HCT116 (cell line): ENCODE measurements at places on chromosomes 1 and 21.

- DNase-seq, result no peak
Measured at GRCh38 chr1:233315718-233316301, 11.7 kb upstream of the MAP3K21 start.

DNA sequence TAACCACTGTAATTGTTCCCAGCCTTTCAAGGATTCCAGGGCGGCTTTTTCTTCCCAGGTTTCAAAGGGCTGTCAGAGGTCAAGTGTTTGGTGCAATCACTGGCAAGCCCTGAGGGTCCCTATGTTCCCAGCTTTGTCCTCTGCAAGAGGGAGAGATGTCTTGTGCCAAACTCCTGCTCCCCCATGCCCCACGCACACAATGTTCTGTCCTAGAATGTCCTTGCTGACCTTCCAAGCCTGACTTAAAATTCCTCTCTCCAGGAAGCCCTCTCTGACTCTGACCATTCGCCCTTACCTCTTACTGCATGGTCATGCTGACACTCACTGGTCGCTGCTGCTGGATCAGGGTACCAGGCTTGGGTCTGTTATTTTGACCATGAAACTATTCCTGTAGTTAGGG is 152.5 kb upstream of the KCND3 start:
- no peak for DNase-seq

- no peak for DNase-seq
Measured at GRCh38 chr1:53645690-53646078, 93.3 kb downstream of the GLIS1 start.

DNA sequence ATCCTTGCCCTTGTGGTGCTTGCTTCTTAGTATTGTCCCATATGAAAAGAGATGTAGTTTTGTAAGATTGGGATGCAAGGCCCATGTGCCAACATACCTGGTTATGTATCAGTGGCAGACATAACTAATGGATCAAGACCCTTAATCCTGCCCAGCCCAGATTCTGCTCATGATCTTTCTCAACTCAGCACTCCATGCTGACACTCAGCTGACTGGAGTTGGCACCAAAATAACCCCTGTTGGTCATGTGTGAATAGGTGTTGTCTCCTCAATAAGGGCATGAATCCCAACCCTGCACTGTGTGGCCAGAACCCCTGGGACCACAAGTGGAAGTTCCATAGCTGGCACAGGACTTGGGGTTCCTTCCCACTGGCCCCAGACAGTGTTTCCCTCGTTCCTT is 13.9 kb upstream of the CNR2 start:
- no peak for DNase-seq

GRCh38 chr1:10378081-10378841 is 20.6 kb upstream of the PGD start:
- no peak for DNase-seq

- DNase-seq, result no peak
Measured at GRCh38 chr1:200542162-200542561, 78.4 kb downstream of the KIF14 start.

DNA sequence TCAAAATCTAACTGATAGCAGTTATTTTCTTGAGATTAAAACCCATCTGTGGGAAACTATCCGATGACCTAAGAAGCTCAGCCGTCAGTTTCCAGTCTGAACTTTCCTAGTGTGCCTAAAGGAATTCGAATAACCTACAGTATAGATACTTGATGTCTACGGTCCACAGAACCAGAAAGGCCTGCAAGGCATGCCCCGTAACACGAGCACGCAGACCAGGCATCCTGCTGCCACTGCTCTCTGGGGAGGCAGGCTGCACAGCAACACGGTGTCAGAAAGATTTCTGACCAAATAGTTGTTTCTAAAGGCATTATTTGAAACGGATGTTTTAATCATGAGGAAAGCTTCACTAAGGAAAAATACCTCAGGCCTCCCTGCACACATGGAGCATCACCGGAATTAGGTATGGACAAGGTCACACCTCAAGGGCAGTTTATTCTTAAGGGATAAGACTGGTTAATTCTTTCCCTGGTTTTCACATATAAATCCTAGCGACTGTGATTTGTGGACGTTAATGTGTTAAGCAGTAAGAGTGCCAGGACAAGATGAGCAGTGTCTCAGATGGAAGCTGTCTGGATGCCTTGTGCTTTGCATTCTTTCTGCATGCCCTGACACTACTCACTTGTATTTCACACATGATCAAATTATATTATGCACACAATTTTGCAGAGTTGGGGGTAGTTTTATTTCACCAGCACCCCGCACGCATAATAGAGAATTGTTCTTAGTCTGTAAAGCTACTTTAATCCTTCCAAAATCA is 49.0 kb upstream of the NADK start:
- DNase-seq, result no peak
